Left lobe of liver (tissue), 2 donors: ENCODE measurements at places on chromosomes 2 and 18. TPM values are rescaled to one million over a fixed set of nuclear protein-coding genes. Genes with fewer than 3 reads are reported as not detected.

Gene CACNB4
- total RNA-seq, result 0.20 TPM

Gene REEP1
- 0.50 TPM for total RNA-seq

Gene EML6
- total RNA-seq, result 1.6 TPM

Gene TMEM163
- total RNA-seq, result 0.10 TPM

Gene IL36A
- total RNA-seq, result not detected

Gene ABCG8
- total RNA-seq, result 121 TPM

Gene STAT4
- total RNA-seq, result 0.98 TPM

Gene ACAA2
- 572 TPM for total RNA-seq

Gene AGPS
- 31.0 TPM for total RNA-seq

Gene IER3IP1
- 4.5 TPM for total RNA-seq

Gene TYMS
- total RNA-seq, result 1.7 TPM

Gene RAB6C
- total RNA-seq, result not detected

Gene FECH
- total RNA-seq, result 31.5 TPM

Gene MC5R
- total RNA-seq, result not detected

Gene EEF1B2
- total RNA-seq, result 194 TPM

Gene FLACC1
- total RNA-seq, result 0.55 TPM

Gene SP140
- total RNA-seq, result 1.2 TPM

Gene POU3F3
- total RNA-seq, result not detected

Gene KLHL14
- total RNA-seq, result not detected

Gene NFU1
- total RNA-seq, result 12.0 TPM

Gene IL36G
- 0.20 TPM for total RNA-seq

Gene RAX
- total RNA-seq, result not detected

Gene EPHA4
- total RNA-seq, result 1.7 TPM

Gene CNRIP1
- total RNA-seq, result 2.3 TPM

Gene RBM44
- 0.13 TPM for total RNA-seq

Gene TTLL4
- total RNA-seq, result 7.4 TPM

Gene PSD4
- total RNA-seq, result 60.3 TPM

Gene ALLC
- total RNA-seq, result 0.20 TPM

Gene KCTD1
- total RNA-seq, result 5.0 TPM
